ENCODE measurements at places on chromosomes 16 and 17.

DNA sequence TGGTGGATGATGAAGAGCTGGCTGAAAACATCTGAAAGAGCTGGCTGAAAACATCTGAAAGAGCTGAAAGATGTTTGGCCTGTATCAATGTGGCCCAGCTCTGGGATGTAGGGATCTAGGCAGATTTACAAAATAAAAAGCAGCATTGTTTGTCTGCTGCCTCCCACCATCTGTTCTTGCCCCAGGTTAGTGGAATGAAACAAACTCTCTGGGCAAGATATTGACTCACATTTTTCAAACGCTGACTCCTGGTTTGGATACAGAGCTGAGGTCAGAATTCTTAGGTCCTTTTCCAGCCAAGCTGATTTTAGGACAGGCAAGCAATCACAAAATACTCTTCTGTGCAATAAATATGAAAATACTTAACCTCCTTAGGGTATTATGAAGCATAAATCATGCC lies 139.0 kb downstream of the STX8 start:
- no peak for DNase-seq

DNA sequence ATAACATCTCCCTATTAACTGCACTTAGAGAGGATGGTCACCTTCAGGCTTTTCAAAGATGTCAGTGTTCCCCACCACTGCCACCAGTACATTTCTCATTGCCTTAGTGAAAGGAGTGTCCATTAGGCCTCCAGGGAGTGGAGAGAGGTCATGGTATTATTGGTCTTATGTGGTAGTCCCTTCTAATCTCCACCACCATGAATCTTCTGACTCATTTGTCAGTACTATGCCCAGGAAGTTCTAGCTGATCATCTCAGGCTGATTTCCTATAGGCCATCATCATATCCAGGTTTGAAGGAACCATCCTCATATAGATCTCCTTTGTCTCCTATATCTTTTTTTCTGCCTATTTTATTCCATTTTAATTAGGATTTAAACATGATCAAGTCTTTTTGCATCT lies 221.5 kb downstream of the CYB561 start:
- DNase-seq, result no peak

GRCh38 chr16:83403761-83404160 lies 404.0 kb upstream of the HSBP1 start:
- DNase-seq, result peak; percentile 24

GRCh38 chr17:55420067-55420775 lies 1.4 kb downstream of the MMD start:
- no peak for DNase-seq

- DNase-seq, result no peak
Measured at GRCh38 chr16:48507391-48507790, 102.6 kb downstream of the N4BP1 start.

DNA sequence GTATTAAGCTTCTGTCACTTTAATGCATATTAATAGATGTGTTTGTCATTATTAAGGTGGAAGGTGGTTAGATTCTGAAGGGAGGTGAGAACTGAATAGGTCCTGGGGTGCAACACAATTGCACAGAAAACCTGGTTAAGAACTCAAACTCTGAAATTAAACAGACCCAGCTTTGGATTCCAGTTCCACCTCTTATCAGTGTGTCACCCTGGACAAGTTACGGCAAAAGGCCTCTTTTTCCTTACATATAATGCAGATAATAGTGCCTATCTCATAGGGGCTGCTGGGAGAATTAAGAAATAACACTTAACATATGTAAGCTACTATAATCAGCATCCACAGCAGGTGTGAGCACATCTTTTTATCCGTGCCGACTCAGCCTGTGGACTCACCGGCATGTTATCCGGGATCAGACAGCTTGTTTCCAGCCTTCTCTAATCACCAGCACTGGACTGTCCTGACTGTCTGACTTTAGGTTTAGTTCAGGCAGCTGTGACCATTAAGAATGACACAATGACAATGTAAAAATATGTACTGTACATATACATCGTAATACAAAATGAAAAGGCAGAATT lies 31.4 kb downstream of the TEX2 start:
- no peak for DNase-seq

GRCh38 chr16:65336160-65336559 lies 214.3 kb upstream of the CDH11 start:
- DNase-seq, result peak; percentile 83

- no peak for DNase-seq
Measured at GRCh38 chr17:2063261-2064146, 8.6 kb downstream of the HIC1 start.

DNA sequence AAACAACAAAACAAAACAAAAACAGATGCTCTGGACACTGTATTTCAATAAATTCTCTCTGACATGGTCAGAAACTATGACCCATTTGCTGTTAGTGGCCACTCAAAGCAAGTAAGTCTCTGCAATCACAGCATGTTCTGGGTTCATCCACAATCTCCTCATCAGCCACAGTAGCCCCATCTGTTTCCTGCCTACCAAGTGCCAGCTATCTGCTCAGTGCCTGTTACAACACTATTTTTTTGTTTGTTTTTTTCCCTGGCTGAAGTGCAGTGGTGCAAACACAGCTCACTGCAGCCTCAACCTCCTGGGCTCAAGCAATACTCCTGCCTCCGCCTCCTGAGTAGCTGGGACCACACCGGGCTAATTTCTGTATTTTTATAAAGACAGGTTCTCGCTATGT lies 137.9 kb downstream of the SOX9 start:
- DNase-seq, result no peak

DNA sequence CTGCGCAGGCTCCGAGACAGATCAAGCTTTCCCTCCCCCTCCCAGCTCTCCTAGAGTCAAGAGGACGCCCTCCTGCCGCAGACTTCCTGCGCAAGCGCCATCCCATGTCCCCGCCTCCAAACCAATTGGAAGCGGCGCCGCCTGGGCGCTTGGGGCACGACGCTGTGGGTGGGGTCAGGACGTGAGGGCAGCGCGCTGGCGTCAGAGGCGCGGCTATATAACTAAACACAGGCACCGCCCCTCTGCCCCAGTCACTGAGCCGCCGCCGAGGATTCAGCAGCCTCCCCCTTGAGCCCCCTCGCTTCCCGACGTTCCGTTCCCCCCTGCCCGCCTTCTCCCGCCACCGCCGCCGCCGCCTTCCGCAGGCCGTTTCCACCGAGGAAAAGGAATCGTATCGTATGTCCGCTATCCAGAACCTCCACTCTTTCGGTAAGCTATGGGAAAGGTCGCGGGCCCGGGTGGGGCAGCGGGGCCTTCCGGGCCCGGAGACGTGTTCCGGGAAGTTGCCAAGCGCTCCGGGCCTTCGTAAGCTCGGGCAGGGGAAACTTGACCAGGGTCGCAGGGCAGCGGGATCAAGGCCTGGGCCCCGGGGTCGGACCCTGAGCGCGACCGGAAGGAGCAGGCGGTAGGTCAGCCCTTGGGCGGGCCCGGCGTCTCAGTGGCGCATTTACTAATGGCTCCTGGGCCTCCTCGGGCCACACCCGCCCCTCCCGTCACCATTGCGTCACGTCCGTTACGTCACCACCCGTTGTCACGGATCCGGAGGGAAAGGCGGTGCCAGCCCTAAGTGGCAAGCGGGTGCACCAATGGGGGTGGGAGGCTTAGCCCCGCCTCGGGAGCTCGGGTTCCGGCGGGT lies at the start of gene EIF1:
EIF1 (plus strand) TSS at position 245 of the 856 bp plus-strand sequence; CDS start at position 399, 154 bp downstream.
- DNase-seq, result peak; percentile 100

DNA sequence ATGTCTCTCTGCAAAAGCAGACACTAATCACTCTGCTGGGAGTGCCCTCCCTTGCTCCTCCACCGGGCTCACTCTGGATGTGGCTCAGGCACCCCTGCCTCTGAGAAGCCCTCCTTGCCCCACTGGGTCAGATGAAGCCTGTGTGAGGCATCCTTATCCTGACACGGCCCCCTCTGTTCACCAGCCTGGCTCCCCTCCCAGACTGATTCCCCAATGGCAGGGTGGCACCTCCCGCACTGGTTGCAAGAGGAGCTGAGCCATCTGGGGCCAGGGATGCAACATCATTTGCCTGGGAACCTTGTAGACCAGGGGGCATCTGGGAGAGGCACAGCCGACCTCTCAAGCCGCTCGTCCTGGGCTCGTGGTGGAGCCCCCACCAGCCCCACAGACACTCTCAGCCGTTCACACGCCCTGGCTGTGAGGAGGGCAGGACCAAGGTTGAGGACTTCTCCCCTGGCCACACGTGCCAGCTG lies 6.7 kb downstream of the SMTNL2 start:
- DNase-seq, result no peak

GRCh38 chr17:82118168-82118814 lies 20.3 kb upstream of the FASN start:
- DNase-seq, result no peak

DNA sequence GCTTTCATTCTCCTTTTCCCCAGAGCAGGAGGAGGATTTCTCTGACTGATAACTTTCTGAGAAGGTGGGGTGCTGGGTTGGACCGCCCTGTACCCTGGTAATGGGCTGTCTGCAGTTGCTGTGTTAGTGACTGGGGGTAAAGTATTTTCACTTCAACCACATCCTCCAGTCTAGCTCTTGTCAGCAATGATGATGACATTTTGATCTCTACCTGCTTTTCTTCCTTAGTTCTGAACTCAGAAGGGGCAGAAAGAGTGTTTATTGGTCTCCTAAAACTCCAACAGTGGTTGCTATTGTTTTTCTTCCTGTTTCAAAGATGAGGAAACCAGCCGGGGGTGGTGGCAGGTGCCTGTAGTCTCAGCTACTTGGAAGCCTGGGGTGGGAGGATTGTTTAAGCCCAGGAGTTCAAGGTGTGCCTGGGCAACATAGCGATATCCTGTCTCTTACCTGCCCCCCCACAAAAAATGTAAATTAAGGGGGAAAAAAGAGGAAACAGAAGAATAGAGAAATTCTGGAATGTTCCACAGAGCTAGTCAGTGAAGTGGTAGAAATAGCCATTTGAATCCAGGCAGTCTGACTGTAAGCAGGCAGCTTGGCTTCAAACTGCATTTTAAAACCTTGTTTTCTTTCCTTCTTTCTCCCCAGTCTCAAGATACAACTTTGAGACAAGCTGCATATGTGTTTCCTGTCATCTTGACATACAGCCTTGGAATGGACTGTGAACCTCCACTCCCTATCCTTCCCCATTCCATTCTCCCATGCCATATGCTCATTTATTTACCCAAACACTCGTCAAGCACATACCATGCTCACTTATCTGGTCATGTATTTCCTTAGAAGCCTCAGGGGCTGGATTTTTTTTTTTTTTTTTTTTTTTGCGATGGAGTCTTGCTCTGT lies 3.3 kb upstream of the N4BP1 start:
- DNase-seq, result no peak

Measured in foreskin fibroblast (primary cell).